T-helper 2 cell treated with Interferon-gamma antibody and Interleukin-4, amounts not matched to agents 5 μg/mL and 100 μg/mL, for 36 hours (primary cell): ENCODE measurements at places on chromosomes 3 and 15.

- no peak for DNase-seq
Measured at GRCh38 chr3:195752546-195753331, 32.0 kb downstream of the MUC20 start.

GRCh38 chr3:149575213-149575960 is 82.4 kb downstream of the WWTR1 start:
- no peak for DNase-seq

- no peak for DNase-seq
Measured at GRCh38 chr15:69823223-69823907, 274.4 kb downstream of the TLE3 start.

DNA sequence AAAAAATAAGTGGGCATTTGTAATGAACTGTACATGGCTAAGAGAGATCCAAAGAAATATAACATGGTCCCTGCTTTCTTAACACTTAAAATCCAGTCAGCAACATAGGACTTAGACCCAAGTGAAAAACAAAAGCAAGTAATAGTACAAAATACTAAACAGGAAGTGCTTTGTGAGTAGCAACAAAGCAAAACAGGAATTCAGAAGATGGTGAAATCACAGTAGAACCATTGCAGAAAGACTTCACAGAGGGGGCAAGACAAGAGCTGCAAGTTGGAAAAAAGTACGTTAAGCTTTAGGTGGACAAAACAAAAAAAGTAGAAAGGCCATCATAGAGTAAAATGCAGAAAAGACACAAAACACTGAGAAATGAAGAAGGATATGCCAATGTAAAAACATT is 116.0 kb downstream of the TBC1D5 start:
- DNase-seq: no peak

DNA sequence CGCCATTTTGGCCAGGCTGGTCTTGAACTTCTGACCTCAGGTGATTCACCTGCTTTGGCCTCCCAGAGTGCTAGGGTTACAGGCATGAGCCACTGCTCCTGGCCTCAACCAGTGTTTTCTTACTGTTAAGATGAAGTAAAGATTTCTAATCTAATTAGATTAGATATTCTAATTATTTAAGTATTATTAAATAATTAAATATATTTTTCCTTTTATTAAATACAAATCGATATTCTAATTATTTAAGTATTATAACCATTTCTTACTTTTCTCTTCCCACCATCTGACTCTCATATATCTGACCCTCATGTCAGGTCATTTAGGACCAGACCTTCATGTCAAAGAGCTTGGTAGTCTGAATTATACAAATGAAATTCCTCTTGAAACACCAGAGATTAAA is 1291.9 kb upstream of the EPHA6 start:
- no peak for DNase-seq

GRCh38 chr15:50257924-50258323 is 7.6 kb downstream of the HDC start:
- DNase-seq: no peak

GRCh38 chr3:38370149-38370548 is 23.6 kb downstream of the XYLB start:
- no peak for DNase-seq

DNA sequence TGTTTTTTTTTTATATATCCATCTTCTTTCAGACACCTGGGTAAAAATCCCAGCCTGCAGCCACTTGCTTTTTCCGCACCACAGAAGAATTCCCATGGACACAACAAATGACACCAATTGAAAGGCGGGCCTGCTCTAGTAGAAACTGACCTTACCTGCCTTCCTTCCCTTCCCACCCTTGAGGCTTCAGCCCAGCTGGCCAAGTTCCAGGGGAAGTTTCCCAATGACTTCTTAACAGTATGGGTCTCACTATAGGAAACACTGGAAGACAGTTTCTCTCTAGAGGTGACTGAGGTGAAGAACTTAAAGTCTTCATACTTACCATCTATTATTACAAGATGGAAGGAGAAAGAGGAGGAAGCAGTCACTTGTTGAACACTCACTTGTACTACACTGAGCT is 714.2 kb upstream of the NR2F2 start:
- DNase-seq: no peak

DNA sequence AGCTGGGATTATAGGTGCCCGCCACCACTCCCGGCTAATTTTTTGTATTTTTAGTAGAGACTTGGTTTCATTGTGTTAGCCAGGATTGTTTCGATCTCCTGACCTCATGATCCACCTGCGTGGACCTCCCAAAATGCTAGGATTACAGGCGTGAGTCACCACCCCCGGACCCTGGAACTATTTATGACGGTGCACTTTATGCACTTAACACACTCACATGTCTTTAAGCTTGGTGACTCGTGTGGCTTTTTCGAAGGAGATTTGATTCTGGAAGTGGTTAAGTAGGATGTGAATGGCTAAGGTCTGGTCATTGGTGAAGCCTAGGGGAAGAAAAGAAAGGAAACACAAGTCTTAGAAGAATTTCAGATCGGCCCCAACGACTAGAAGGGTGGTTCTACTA is 20.3 kb downstream of the BBS4 start:
- no peak for DNase-seq

DNA sequence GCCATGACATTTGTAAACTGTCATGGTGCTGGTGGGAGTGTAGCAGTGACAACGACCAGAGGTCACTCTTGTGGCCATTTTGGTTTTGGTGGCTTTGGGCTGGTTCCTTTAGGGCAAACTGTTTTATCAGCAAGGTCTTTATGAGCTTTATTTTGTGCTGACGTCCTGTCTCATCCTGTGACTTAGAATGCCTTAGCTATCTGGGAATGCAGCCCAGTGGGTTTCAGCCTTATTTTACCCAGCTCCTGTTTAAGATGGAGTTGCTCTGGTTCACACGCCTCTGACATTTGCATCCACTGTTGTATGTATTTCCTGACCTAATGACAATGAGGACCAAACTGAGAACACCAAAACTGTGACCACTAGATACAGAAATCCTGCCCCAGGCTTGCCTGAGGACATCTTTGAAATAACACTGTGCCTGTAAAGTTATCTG is 37.6 kb downstream of the RAB8B start:
- DNase-seq: no peak

DNA sequence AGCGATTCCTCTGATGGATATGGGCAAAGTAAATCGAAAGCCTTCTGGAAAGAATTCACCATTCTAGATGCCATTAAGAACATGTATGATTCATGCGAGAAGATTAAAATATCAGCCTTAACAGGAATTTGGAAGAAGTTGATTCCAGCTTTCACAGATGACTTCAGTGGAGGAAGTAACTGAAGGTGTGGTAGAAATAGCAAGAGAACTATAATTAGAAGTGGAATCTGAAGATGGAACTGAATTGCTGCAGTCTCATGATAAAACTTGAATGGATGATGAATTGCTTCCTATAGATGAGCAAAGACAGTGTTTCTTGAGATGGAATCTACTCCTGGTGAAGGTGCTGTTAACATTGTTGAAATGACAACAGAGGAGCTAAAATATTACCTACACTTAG is 30.1 kb upstream of the TBC1D23 start:
- DNase-seq: no peak

DNA sequence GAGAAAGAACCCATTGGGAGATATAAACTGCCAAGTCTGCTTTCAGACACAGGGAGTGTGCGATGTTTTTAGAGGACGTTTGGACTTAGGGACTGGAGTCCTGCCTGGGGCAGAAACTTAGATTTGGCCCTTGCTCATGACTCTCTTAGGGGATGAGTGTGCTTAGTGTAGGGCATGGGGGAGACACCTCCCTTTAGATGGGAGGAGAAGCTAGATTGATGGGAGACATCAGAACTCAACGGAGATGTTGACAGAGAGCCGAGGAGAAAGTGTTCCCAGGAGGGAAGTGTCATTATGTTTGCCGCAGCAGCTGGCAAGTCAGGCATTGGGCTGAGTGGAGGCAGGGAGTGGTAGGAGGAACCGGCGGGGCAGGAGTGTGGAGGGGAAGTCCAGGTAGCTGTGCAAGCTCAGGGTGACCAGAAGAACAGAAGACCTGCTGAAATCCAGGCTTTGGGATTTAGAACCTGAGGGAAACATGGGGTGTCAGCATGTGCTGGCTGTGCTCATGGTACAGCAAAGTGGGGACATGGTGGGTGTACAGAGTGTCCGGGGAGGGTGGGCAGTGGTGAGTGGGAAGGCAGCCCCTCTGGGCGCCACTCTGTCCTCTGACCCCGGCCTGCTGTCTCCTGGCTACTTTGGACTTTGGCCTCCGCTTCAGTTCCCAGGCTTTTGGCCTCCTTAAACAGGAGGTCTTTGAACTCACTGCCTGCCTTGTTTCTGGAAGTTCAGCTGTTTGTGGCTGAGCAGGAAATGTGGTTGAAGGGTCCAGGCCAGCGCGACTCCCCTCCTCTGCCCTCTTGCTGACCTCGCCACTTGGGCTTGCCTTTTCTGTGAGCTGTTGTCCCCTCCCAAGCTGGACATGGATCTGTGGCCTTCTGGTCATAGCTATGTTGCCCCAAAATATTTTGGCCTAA is 324.0 kb upstream of the LRRFIP2 start:
- no peak for DNase-seq

DNA sequence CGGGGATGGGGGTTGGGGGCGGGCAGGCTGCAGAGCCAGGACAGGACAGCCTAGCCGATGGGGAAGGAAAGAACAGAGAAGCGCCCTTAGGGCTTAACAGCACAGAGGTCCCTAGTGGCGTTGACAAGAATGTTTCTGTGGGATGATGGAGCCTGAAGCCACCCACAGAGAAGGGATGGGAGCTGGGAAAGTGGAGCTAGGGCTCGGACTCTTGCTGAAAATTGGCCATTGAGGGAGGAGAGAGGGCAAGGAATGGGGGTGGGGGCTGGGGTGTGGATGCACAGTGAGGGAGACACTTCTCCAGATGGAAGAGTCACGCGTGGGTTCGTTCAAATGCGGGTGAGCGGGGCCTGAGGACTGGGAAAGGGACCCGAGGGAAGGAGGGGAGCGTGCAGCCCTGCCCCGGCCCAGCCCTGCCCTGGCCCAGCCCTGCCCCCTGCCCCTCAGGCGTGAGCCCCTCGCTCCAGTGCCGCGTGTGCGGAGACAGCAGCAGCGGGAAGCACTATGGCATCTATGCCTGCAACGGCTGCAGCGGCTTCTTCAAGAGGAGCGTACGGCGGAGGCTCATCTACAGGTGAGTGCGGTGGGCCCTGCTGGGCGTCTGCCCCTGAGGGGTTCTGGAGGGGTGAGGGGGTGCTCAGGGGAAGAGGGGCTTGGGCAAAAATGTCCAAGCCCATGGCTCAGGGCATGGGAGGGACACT is 832 bp downstream of the NR2E3 start:
- DNase-seq: no peak

GRCh38 chr3:57637391-57637790 is 40.2 kb upstream of the ARF4 start:
- no peak for DNase-seq

DNA sequence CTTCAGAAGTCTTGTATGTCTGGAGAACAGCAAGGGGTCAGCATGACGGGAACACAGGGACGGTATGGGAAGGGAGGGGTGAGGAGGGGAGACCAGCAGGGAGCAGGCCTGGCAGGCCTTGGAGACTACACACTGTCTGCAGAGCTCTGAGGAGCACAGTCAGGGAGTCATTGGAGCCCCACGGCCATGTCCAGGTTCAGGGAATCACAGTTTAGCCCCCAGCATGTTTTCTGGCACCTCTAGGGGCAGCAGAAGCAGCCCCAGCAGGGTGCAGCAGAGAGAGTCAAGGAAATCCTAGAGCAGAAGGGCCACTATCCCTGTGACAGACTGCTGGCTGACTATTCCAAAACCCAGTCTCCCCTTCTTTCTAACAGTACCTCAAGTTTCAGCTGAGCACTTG is 3.2 kb downstream of the LAMP3 start:
- DNase-seq: no peak
